ENCODE measurements at places on chromosomes 1 and 21.

- peaks cover 8% of the 10 kb centered on the region for H3K4me1 ChIP-seq
- no peak overlapping the region for H3K4me3 ChIP-seq
- H3K27me3 ChIP-seq: no peaks in the 10 kb centered on the region
Observed at GRCh38 chr1:161096015-161096414, 2.1 kb upstream of the KLHDC9 start.

GRCh38 chr1:92444351-92444750 is 42.4 kb downstream of the GFI1 start:
- H3K4me1 ChIP-seq: no peaks in the 10 kb centered on the region
- DNase-seq: no peak

DNA sequence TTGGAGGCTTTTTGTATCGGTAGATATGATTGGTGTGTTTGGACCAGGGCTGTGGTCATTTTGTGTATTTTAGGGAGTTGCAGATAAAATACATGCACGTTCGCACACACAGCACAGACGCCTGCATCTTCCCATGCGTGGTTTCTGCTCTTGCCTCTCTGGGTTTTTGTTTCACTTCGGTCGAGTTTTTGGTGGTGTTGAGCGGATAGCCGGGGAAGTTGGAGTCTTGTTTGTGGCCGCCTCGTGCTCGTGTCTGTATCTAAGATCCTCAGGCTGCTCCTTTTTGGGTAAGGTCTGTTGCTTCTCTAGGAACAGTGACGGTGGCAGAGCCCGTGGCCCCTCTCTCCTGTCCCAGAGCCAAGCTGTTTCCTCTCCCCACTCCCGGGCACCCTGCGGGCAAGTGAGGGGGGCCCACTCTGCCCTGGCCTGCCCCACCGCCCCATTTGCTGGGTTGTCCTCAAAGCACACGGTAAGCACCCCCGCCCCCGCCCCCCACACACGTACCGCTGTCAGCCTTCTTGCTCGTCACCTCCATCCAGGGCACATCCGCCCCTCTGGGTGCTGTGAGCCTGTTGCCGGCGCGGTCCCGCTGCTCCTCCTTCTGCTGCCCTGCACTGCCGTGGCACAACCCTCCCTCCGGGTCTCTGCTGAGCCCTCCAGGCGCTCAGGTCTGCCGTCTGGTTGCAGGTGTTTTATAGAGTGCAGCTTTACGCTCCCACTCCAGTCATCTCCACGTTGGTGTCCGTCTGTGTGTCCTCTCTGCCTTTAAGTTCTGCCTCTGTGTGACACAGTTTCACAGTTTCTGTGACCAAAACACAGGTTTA is 51.9 kb downstream of the AGPAT3 start:
- H3K36me3 ChIP-seq: no peaks in the 10 kb centered on the region
- H3K4me1 ChIP-seq: peaks cover 1% of the 10 kb centered on the region
- no peak overlapping the region for H3K4me3 ChIP-seq
- H3K27me3 ChIP-seq: no peaks in the 10 kb centered on the region

DNA sequence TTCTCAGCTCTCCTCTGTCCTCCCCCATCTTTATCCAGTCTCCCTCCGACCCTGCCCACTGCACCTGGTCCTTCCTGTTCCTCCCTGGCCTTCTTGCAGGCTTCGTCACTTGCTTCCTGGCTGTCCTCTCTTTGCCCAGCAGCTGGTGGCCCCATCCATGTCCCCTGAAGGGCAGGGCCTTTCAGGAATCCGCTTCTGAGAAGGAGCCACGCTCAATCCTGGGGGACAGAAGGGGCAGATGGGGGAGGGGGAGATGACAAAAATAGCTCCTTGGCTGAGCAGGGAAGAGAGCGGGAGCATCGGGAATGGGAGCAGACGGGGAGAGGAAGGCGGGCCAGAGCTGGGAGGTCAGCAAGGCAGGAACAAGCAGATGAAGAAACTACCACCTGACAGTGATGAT is 40.7 kb downstream of the SLC30A1 start:
- H3K4me3 ChIP-seq: no peak overlapping the region
- H3K4me1 ChIP-seq: no peaks in the 10 kb centered on the region
- DNase-seq: no peak
- H3K36me3 ChIP-seq: no peaks in the 10 kb centered on the region
- H3K27me3 ChIP-seq: no peaks in the 10 kb centered on the region
- H3K27ac ChIP-seq: no peak overlapping the region

- no peaks in the 10 kb centered on the region for H3K27me3 ChIP-seq
- no peak for DNase-seq
- no peak overlapping the region for H3K27ac ChIP-seq
- no peak overlapping the region for H3K4me3 ChIP-seq
Observed at GRCh38 chr1:24936684-24937083, 6.6 kb upstream of the RUNX3 start.

DNA sequence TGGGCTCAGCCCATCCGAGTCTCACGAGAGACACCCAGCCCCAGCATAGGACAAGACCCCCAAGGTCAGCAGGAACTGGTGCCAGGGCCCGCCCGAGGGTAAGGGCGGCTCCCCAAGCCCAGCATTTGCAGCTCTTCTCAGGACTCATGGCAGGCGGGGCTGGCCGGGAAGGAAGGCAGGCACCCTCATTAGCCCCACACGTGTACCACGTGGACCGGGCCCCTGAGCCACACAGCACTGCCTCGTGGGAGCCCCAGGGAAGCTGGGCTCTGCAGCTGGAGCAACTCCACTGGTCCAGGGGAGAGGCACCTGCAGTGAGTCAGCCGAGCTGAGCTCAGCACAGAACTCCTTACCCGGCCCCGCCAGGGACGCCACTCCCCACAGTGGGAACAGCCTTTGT is 97.7 kb upstream of the IFFO2 start:
- H3K27me3 ChIP-seq: no peaks in the 10 kb centered on the region
- no peak for DNase-seq
- H3K4me3 ChIP-seq: no peak overlapping the region
- no peaks in the 10 kb centered on the region for H3K36me3 ChIP-seq
- H3K27ac ChIP-seq: no peak overlapping the region

DNA sequence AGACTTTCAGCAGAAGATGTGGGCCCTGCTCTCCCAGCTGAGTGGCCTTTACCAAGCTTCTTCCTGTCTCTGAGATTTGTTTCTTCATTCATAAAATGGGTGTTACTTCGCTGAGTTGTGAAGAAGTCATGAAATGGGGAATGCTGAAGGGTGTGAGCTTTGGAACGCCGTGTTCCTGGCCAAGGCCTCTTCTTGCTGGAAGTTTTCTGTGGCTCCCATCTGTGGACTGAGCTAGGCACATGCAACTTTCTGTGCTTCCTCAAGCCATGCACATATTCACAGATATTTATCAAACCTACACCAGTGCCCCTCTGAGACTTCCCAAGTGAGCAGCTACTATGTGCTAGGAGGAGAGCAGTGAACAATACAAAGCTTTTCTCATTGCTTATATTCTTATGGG is 106.3 kb upstream of the JUN start:
- no peak overlapping the region for H3K4me3 ChIP-seq
- no peaks in the 10 kb centered on the region for H3K36me3 ChIP-seq
- H3K27me3 ChIP-seq: no peaks in the 10 kb centered on the region
- no peak overlapping the region for H3K27ac ChIP-seq

DNA sequence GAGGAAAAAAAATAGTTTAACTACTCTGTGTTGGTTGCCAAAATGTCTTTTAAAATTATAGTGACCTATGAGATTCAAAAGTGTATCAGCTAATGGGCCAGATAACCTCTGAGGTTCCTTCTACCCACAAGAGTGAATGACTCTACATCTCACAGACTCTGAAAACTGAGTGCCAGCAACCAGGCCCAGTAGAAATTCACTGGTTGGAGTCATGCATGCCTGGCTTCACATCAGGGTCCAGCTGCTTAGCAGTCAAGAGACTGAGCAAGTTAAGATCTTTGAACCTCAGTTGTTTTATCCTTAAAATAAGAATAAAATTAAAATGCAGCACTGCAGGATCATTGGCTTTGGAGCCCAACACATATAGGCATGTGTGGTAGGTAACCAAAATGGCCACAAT is 342.6 kb upstream of the NFIA start:
- H3K4me3 ChIP-seq: no peak overlapping the region
- no peaks in the 10 kb centered on the region for H3K36me3 ChIP-seq

GRCh38 chr1:54220004-54220811 is 20.2 kb downstream of the MRPL37 start:
- no peaks in the 10 kb centered on the region for H3K36me3 ChIP-seq
- peaks cover 14% of the 10 kb centered on the region for H3K4me1 ChIP-seq
- DNase-seq: peak; percentile 84
- H3K27me3 ChIP-seq: no peaks in the 10 kb centered on the region

DNA sequence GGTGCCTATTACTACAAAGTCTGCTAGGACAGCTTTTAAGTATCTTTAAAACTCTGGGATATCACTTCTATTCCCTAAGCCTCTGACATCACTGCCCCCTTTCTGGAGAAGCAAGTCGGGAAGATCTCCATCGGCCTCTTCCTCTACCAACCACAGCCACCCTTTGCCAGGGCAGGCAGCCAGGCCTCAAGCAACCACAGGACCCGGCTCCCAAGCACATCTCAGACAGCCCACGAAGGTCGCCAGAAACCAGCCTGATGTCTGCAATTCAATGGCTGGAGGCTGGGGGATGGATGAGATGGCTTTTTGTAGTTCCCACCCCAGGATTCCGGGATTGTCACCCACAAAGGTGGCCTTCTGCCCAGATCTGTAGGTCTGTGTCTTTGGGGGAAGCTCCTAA is 70.7 kb downstream of the LGR6 start:
- no peak overlapping the region for H3K4me3 ChIP-seq
- H3K4me1 ChIP-seq: no peaks in the 10 kb centered on the region
- DNase-seq: no peak
- H3K27me3 ChIP-seq: no peaks in the 10 kb centered on the region
- H3K27ac ChIP-seq: no peak overlapping the region

GRCh38 chr1:111234866-111235265 is 7.4 kb downstream of the CHI3L2 start:
- no peak for DNase-seq
- H3K4me1 ChIP-seq: no peaks in the 10 kb centered on the region
- H3K27me3 ChIP-seq: no peaks in the 10 kb centered on the region
- no peak overlapping the region for H3K27ac ChIP-seq

DNA sequence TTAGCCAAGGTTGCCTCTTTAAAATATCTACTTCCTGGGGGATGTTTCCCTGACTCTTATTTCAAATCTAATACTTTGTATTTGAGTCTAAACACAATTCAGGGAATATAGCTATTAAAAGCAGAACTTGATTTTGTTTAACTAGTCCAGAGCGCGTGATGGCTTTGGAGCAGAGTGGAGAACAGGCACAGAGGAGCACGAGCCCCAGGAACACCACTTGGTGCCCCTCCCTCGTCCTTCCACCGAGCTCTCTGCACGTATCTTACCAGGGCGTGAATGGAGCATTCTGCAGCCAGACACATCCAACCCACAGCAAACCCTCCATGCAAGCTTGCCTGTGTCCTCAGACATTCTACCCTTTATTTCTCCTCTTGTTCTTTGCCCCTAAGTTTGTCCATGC is 14.1 kb downstream of the KIF26B start:
- no peak overlapping the region for H3K4me3 ChIP-seq
- no peaks in the 10 kb centered on the region for H3K36me3 ChIP-seq
- no peaks in the 10 kb centered on the region for H3K4me1 ChIP-seq
- H3K27ac ChIP-seq: no peak overlapping the region
- no peaks in the 10 kb centered on the region for H3K27me3 ChIP-seq

DNA sequence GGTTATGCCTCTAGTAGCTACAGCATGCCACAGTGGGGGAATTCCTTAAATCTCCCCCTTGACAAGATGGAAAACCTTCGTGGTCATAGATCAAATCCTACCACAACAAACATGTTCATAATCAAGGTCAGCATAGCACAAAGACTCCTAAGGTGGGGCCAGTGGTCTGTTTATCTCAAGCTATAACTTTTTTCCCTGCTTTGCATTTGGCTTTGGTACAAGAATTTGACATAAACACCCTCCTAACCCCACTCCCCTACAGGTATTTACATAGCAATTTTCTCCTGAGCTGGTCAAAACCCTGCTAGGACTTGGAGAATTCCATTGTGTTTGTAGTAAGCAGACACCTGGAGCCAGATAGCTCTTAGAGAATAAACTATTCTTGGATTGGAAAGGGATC is 58.5 kb downstream of the HIVEP3 start:
- H3K27ac ChIP-seq: no peak overlapping the region
- H3K4me1 ChIP-seq: peaks cover 5% of the 10 kb centered on the region
- DNase-seq: no peak
- no peaks in the 10 kb centered on the region for H3K36me3 ChIP-seq
- no peak overlapping the region for H3K4me3 ChIP-seq
- H3K27me3 ChIP-seq: no peaks in the 10 kb centered on the region

GRCh38 chr1:25178917-25179561 is 53.3 kb downstream of the SYF2 start:
- DNase-seq: no peak
- H3K27ac ChIP-seq: no peak overlapping the region
- H3K4me3 ChIP-seq: no peak overlapping the region
- no peaks in the 10 kb centered on the region for H3K4me1 ChIP-seq
- no peaks in the 10 kb centered on the region for H3K36me3 ChIP-seq

DNA sequence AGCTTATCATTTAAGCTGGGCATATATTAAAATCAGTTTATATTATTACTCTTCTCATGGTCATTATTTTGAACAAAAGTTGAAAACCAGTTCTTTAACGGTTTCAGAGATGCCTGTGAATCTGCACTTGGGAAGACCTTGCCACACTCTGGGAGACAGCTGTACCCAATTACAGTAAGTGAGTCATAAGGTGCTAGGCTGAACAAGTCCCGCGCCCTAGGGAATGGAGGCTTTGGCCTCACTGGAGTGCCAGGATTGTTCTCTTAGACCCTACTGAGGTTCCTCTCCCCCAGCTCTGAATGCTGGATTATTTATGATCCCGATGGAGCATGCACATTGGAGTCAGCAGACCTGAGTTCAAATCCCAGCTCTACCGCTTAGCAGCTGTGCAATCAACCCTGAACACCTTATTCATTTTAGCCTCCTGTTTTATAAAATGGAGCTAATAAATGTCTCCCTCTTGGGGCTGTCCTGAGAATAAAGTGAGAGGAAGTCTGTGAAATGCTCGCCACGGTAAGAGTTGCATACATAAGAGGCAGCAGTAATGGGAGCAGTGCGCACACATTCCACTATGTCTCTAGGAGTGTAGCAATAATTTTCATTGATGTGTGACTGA is 266.2 kb downstream of the FOXD2 start:
- H3K4me1 ChIP-seq: peaks cover 5% of the 10 kb centered on the region
- no peaks in the 10 kb centered on the region for H3K36me3 ChIP-seq
- no peak for DNase-seq
- H3K27me3 ChIP-seq: no peaks in the 10 kb centered on the region

DNA sequence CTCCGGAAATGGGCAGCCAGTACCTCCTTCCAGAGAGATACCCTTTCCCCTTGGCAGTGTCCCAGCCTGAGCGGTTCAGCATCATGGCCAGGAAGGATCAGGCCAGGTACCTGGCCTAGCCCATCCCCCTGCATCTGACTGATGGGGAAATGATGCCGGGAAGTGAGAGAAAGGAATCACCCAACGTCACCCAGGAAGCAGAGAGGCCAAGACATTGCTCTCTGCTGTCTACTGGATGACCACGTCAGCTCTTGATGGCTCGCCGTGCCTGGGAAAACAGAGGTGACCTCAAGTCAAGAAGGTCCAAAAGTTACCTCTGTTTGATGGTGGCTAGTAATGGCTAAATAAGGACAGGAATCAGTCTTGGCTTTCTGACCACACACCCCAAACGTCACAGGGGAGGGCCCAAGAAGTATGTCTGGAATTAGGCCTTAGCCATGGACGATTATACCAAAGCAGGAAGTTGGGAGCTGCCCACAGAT is 79.0 kb downstream of the MRPL37 start:
- no peaks in the 10 kb centered on the region for H3K36me3 ChIP-seq
- no peak overlapping the region for H3K4me3 ChIP-seq
- no peaks in the 10 kb centered on the region for H3K27me3 ChIP-seq
- H3K4me1 ChIP-seq: peaks cover 68% of the 10 kb centered on the region

GRCh38 chr1:245051349-245052221 is 103.2 kb upstream of the KIF26B start:
- no peak overlapping the region for H3K27ac ChIP-seq
- DNase-seq: peak; percentile 39
- H3K4me3 ChIP-seq: no peak overlapping the region
- H3K36me3 ChIP-seq: no peaks in the 10 kb centered on the region
- peaks cover 5% of the 10 kb centered on the region for H3K4me1 ChIP-seq
